ENCODE measurements at places on chromosomes 16 and 17.

- DNase-seq, result no peak
These were observed 22.2 kb downstream of the RNF112 start for GRCh38 chr17:19433255-19433654.

DNA sequence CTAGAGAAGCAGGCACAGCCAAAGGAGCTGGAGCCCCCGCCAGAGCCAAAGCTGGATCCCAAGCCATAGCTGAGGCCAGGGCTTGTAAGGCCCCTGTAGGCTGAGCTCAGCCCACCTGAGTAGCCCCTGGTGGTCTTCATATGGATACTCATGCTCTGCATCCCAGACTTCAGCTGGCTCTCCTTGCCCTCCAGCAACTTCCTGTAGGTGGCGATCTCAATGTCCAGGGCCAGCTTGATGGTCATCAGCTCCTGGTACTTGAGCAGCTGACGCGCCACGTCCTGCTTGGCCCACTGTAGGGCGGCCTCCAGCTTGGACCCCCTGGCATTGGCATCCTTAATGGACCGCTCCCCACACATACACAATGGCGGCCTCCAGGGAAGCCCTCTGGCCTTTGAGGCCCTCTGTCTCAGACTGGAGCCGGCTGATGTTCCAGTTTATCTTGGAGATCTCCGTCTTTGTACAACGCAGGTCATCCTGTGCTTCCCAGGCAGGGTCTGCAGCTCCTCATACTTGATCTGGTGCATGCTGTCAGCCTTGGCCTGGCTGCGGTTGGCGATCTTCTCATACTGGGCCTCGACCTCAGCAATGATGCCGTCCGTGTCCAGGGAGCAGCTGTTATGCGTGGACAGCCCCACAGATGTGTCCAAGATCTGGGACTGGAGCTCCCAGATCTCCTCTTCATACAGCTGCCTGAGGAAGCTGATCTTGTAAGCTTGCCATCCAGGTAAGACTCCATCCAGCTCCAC, 28.9 kb downstream of the IKZF3 start:
- DNase-seq, result no peak

- no peak for DNase-seq
These were observed 85.1 kb downstream of the KANSL1 start for GRCh38 chr17:46108120-46108519.

- no peak for DNase-seq
These were observed 6.5 kb downstream of the MOSMO start for GRCh38 chr16:22014271-22014873.

DNA sequence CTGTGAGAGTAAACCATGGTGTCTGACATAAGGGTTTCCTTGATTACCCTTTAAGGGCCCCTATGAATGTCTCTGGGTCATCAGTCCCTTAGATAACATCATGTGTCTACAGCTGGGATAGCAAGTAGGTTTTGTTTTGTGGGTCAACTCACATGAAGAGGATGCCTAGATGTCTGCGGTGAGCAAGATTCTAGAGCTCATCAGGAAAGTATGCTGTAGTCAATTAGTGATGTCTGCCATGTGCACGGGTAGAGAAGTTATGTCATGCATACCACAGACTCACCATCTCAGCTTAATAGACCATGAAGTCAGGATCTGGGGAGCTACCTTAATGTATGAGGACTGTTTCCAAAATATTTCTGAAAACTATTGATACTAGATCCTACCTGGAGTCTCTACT, 57.5 kb downstream of the CDH13 start:
- no peak for DNase-seq

GRCh38 chr16:6512512-6512911, 820.1 kb upstream of the RBFOX1 start:
- no peak for DNase-seq

- no peak for DNase-seq
These were observed 339.4 kb downstream of the SEC14L1 start for GRCh38 chr17:77480199-77480508.

- no peak for DNase-seq
These were observed 2.3 kb downstream of the COPRS start for GRCh38 chr17:31856750-31857149.

DNA sequence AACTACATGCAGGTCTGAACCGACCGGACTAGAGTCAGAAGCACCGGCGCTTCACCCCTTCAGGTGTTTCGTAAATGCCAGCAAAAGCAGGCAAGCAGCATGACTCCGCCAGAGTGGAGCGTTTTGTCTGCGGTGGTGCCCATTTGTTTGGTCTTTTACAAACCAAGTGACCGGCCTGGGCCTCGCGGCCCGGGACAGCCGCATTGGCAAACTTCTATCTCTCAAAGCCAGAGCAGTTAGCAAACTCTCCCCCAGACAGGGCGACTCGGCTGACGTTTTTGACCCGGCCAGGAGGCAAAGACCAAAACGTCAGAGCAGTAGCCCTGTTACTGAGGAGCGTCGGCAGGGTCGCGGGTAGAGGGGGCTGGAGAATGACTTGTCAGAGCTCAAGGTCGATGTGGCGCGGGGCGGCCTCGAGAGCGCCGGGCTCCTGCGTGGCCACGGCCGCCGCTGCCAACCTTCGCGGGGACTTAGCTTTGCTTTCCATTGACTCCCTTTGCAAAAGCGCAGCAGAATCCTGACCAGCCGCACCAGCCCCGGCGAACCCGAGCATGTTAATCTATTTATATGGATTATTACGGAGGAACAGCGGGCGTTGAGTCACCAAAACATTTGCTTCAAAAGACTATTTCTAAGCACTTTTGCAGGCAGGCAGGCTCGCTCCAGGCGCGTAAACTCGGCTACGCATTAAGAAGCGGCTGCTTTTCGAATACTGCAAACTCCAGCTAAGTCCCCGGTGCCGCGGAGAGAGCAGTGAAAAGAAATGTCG, 763 bp upstream of the SOX9 start:
- no peak for DNase-seq

DNA sequence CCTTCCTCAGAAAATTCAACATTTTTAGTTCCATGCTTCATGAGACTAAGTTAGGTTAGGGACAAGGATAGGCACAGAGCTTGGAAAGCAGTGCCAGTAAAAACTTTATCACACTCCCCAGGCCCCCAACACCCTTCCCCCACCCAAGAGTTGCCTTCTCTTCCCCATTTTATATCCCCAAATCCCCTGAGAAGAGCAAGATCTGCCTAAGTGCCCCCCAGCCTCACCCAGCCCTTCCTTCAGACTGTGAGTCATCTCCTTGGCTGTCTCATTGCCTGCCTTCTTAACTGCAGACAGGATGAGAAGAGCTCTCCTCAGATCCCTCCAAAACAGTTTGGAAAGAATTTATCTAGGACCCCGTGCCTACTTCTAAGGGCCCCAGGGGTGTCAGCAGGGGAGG, 55.8 kb downstream of the NEUROD2 start:
- DNase-seq, result no peak

GRCh38 chr16:66678337-66678736, 18.2 kb downstream of the CMTM4 start:
- DNase-seq, result no peak

- no peak for DNase-seq
These were observed 38.6 kb downstream of the SYNRG start for GRCh38 chr17:37570527-37571093.

GRCh38 chr16:86103320-86103719, 204.4 kb downstream of the IRF8 start:
- DNase-seq, result no peak

- no peak for DNase-seq
These were observed 33.3 kb downstream of the GTF3C1 start for GRCh38 chr16:27516365-27516764.

All from CD4-positive, alpha-beta T cell treated with Interferon alpha-2 for 1 hour (primary cell).